ENCODE measurements at places on chromosomes 7 and 10.

DNA sequence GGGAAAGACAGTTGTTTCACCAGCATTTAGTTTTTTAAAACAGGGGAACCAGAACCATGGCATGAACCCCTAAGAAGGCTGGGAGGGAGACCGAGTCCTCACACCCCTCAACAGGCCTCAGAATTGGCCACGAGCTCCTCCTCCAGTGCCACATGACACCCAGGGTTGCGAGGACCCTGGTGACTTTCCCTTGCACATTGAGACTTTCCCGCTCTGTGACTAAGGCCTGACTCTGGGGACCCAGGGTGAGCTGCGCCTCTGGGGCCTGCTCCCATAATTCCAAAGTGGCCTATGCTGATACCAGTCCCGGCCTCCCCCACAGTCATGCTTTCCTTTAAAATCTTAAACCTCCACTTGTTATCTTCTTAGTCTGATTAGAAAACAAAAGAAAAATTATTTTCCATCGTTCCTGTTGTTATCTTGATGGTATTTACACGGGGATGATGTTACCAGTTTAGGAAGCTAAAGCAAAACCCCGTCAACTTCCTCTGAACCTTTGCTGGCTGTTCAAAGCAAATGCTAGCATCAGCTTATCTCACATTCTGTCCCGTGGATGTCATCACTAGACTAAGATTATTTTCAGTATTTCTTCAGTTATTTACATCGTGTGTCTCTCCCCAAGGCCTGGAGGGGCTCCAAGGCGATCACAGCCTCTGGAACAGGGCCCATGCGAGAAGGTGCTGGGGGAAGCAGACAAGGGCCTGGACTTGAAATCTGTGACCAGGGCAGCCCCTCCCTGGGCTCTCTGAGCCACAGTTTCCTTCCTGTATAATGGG is 42.1 kb downstream of the FAM53B start:
- DNase-seq = no peak

DNA sequence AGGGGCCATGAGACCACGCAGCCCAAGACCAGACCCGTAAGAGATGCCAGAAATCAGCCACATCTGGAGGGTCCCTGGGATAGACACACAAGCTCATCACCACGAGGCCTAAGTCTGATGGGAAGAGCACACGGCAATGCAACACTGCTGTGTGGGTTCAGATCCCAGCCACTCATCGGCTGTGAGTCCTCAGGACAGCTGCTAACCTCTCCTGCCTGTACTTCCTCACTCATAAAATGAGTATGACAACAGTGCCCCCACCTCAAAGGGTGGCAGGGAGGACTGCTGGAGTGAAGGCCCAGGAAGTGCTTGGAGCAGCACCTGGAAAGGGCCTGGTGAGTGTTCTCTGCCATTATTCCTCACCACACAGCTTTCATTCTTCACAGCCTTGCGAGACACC is 60.9 kb downstream of the MAD1L1 start:
- no peak for DNase-seq

GRCh38 chr7:24754906-24755506 is 2.3 kb downstream of the GSDME start:
- DNase-seq = no peak

- DNase-seq = no peak
These were observed 82.2 kb downstream of the MET start for GRCh38 chr7:116754186-116754585.

DNA sequence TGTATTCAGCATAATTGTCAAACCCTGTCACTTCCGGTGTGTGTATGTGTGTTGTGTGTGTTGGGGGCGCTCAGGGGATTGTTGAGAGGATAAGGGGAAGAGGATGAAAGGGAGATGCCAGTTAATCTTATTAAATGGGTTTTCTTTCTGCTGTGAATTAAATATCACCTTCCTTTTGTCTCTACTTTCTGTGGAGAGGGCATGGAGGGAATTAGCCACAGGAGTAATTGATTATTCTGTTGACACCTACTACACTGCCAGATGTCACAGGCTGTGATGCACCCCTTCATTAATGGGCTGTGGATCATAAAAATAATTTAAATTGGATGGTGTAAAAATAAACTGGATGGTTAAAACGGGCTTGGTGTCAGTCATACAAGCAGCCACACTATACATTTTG is 311.9 kb downstream of the MDFIC start:
- DNase-seq = no peak

DNA sequence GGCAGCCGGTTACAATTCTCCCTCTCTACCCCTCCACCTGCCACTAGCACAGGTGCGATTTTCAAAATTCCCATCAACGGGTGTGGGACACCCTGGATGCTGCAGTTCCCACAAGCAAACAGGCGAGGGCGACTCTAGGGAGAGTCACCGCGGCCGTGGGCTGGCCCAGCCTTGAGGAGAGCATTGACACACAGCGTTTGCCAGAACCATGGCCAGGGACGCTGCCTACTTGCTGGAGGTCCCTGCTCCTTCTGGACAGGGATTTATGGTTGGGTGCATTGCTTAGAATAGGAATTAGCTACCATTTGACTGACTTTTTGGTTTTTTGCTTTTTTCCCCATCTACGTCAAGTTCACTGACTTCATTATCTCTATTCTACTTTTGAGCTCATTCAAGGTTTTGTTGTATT is 19.0 kb upstream of the CLDN4 start:
- no peak for DNase-seq

- no peak for DNase-seq
These were observed 29.6 kb upstream of the FAM20C start for GRCh38 chr7:162632-163297.

DNA sequence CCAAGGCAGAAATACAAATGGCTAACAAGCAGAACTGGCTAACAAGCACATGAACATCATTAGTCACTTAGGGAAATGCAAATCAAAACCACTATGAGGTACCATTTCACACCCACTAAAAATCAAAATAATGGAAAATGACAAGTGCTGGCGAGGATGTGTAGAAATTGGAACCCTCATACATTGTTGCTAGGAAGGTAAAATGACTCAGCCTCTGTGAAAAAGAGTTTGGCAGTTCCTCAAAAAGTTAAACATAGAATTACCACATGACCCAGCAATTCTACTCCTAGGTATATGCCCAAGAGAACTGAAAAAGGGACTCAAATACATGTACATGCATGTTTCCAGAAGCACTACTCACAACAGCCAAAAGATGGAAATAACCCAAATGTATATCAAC is 52.8 kb upstream of the ANAPC16 start:
- no peak for DNase-seq

DNA sequence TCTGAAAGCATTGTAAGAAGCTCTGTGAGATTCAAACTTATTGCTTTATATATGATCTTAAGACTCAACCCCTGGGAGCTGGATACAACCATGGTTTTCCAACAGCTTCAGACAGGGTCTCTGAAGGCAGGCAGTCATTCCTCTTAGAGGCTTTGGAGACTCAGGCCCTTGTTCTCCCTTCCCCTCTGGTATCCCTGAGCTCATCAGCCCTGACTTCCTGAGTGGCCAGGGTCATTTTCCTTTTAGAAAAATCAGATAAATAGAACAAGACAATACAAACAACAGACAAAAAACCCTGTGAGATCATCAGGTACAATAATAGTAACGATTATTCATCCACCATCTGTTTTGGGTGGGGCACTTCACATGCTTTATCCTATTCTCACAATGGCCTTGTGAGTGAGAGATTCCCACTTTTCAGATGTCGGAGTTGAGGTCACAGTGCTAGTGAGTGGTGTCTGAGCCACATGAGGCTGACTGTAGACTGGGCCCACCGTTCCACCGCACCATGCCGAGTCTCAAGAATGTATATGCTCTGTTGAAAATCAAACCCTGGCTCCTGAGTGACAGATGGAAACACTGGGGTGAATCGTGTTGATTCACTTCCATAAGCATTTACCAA is 144.2 kb downstream of the CXCL12 start:
- no peak for DNase-seq

DNA sequence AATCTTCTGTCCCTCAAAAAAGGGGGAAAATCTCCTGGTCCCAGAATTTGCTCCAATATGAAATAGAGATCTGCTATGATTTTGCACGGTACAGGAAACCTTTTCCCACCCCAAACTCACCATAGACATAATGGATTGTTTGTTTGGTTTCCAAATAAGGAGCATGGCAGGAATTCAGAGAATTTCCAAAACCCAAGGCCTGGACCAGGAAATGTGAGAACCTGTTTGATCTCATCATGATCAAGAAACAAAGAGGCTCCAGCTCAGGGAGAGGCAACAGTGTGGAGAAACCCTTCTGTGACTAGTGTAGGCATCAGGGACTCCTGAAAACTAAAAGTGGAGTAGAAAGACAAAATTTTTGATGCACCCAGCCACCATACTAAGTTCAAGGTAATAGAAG is 1548.1 kb upstream of the LRRTM3 start:
- no peak for DNase-seq

DNA sequence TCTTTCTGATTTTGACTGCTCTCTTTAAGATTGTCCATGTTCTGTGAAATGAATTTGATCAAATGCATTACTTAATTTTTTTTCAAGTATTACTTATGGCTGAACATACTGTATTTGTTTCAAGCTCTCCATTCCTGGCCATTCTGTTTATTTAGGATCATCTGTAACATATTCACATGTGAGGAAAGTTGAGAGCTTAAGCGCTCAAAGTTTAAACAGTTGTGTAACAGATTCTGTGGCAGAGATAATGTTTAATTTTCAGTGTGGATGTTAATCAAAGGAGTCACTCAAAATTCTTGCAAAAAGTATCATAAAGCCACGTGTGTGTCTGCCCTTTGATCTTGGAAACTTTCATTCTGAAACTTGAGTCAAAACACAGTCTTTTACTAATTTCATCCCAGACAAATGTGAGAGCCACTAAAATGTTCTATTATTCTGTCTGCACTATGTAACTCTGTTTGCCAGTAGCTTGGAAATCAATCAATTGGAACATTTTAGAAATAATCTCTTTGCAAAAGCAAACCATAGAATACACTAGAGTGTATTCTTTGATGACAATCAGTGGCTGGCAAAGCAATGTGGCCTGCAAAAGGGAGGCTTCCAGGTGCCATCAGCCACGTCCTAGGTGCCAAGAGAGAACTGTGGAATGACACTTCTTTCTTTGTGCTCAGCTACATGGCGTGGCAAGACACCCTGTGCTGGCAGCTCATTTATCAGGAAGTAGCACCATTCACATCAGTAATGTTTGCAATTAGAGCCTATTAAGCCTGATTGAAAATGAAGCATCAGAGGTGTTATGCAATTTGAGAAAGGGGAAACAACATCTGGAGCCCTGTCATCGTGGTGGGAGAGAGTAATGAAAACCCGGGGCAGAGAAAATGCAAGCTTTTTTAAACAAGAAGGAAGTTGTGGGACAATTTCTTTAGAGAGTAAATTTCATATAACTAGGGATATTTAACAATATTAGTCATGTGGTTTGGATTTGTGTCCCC is 40.9 kb downstream of the ARL5B start:
- DNase-seq = no peak

DNA sequence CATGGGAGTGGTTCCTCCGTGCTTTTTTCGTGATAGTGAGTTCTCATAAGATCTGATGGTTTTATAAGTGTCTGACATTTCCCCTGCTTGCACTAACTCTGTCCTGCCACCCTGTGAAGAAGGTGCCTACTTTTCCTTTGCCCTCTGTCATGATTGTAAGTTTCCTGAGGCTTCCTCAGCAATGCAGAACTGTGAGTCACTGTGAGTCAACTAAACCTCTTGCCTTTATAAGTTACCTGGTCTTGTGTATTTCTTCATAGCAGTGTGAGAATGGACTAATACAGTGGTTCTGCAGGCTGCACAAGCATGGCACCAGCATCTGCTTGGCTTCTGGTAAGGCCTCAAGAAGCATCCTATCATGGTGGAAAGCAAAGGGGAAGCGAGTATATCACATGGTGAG is 1144.6 kb downstream of the SORCS3 start:
- DNase-seq = no peak

- DNase-seq = no peak
These were observed 57.7 kb downstream of the PYROXD2 start for GRCh38 chr10:98357194-98357822.

DNA sequence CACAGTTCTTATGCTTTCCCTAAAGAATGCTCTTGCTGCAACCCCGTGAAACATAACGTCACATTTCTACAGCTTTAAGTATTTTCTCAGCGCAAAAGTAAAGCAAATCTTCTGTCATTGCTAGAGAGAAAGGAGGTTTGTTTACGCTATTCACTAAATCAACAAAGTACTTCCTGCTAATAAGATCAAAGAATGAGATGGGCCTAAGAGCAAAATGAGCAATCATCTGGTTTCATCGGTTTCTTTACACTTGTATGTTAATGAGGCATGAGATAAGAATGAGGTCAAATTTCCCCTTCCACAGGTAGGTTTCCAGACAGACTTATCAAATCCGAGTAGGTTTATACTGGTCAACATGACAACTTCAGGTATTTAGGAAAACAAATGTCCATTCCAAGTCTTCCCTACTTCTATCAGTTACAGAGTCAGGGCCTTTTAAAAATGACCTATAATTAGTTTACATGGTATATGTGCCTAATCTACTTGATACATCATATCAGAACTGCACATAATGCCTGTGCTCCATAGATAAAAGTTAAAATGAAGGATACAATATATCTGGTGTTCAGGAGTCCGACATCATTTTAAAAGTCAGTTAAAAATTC is 8.4 kb downstream of the USP6NL start:
- DNase-seq = no peak

GRCh38 chr7:37901236-37901827 is 15.3 kb downstream of the SFRP4 start:
- no peak for DNase-seq

DNA sequence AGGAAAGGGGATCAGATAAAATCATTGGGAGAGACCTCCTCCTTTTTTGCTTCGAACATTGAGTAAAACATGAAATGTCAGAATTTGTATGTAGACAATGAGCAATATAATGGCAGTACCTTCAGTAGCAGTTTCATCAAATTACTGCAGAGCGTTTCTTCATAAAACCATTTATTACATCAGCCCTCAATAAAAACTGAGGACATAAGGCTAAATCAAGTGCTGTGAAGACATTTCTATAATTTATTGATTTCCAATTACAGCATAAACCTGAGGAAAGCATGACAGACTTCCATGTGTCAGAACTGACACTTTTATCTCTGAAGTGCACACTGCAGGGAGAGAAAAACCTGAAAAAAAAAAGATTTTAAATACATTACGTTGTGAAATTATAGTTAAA is 172.6 kb upstream of the ZNF804B start:
- DNase-seq = no peak

DNA sequence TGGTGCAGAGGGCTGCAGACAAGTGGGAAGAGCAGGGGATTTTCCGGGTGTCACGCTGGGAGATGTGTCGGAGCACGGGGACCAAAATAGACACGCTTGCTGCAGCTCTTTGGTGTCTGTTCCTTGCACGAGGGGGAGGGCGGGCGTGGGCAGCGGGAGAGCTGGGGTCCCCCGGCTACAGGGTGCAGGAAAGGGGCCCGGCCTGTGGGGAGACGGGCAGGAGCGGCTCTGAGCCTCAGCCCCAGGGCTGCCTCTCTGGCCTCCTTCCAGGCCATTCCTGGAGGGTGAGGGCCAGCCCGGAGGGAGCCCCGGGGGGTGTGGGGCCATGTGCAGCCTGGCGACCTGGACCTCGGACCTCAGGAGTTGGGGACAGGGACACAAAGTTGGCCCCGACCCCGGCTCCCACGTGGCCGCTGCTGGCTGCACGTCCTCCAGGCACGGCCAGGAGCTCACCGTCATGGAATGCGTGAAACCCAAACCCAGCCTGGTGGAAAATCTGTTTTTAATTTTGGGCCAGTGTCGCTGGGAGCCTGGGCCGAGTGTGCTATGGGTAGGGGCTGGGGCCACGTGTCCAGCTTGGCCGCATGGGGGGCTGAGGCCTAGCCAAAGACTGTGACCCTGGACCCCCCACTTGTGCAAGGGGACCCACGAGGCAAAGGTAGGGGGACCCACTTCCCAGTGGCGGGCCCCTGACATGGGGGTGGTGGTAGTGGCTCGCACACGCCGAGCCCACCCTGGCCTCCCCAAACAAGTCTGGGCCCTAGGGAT is 6.6 kb downstream of the TTYH3 start:
- no peak for DNase-seq
